Natural killer cell (primary cell): ENCODE measurements at places on chromosomes 7 and 10.

GRCh38 chr7:98943336-98943735 is 65.0 kb downstream of the TRRAP start:
- DNase-seq, result no peak

- no peak for DNase-seq
Measured at GRCh38 chr7:98802781-98803110, 67.1 kb downstream of the TMEM130 start.

- no peak for DNase-seq
Measured at GRCh38 chr7:70104243-70104642, 506.0 kb downstream of the AUTS2 start.

DNA sequence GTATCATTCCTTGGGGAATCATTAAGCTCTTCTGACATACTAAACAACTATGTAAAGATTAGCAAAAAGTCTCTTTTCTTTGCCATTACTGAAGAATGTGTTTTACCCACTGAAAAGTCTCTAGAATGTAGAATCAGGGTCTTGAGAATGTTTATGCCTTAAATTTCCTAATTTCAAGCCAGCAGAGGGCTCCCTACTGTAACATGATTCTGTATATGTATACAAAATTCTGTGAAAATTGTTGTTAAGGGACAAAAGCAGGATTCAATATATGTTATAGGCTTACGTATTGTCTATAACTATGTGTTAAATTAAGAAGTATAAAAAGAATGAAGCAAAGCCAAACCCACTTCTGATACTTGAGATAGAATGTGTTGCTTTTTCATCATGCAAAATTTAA is 296.9 kb upstream of the DGKB start:
- no peak for DNase-seq

DNA sequence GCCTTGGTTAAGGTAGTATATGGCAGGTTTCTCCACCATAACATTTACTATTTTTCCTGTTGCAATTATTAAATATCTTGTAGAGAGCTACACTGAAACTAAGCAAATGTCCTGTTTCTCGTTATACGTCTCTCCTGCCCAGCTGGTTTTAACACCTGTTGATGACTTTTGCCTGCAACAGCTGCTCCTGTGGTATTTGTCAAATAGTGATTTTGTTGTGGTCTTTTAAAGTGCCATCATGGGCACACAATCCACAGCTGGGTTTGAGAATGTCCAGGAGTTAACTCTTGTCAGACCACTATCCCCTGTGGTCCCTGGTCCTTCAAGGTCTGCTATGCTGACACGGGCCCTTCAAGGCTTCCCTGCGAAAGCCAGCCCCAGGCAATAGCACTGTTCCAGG is 24.9 kb upstream of the SEC61G start:
- DNase-seq, result no peak

- DNase-seq, result no peak
Measured at GRCh38 chr10:31939797-31940708, 11.4 kb upstream of the ARHGAP12 start.

DNA sequence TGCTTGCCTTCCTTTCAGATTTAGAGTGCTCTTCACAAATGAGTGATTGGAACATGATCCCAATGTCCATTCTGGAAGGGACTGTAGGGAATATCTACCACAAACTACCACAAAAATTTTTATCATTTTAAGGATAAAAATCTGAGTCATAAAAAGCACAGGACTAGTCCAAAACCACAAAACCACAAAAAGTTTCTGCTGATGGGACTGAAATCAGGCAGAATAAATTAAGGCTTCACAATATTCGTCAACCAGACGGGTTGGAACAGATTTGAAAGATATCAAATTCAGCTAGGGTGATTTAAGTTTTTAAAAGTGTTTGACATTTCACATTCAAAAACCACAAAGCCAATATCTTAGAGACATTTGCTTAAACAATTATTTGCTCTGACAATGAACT is 100.1 kb upstream of the PTN start:
- no peak for DNase-seq

DNA sequence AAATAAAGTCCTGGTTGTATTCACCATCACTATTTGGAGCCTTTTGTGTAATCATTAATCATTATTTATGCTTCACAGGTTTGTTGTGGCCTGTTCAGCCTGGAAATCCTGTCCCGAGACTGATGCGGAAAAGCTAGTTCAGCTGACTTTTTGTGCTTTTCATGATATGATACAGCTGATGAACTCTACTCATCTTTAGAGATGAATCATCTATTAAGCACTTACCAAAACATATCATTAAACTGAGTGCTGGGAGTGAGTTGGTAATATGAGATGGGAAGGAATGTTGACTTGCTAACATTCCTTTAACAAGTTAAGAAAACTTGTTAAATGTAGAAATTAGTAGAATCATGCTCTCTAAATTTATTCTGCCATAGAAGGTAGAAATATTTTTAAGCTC is 53.0 kb downstream of the CROT start:
- no peak for DNase-seq

- DNase-seq, result no peak
Measured at GRCh38 chr10:51683031-51683691, 16.2 kb downstream of the CSTF2T start.

DNA sequence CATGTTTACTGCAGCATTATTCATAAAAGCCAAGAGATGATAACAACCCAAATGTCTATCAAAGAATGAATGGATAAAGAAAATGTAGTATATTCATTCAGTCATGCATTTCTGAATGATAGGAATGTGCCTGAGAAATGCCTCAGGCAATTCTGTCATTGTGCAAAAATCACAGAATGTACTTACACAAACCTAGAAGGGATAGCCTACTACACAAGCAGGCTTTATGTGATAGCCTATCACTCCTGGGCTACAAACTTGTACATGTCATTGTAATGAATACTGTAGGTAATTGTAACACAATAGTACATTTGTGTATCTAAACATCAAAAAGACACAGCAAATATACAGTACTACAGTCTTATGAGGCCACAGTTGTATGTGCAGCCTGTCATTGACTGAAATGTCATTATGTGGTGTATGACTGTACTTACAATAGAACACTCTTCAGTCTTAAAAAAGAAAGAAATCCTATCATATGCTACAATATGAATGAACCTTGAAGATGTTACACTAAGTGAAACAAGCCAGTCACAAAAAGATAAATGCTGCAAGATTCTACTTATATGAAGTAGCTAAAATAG is 141.8 kb upstream of the GPR22 start:
- no peak for DNase-seq

DNA sequence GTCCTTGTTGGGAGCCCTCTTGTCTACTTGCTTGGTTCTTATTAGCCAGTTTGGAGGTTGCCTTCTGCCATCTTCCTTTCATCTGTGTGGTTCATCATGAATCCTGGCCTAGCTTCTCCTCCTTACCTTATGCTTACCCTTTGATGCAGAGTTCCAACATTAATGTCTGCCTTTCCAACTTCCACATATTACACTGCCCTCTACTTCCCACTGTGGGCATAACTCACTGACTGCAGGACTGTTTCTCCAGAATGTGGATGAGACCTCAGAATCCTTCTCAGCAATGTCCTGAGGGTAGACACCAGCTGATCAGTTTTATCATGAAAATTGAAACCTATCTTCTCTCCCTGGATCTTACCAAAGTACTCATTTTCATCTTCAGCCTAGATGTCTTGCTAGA is 491.0 kb downstream of the LRMDA start:
- no peak for DNase-seq

DNA sequence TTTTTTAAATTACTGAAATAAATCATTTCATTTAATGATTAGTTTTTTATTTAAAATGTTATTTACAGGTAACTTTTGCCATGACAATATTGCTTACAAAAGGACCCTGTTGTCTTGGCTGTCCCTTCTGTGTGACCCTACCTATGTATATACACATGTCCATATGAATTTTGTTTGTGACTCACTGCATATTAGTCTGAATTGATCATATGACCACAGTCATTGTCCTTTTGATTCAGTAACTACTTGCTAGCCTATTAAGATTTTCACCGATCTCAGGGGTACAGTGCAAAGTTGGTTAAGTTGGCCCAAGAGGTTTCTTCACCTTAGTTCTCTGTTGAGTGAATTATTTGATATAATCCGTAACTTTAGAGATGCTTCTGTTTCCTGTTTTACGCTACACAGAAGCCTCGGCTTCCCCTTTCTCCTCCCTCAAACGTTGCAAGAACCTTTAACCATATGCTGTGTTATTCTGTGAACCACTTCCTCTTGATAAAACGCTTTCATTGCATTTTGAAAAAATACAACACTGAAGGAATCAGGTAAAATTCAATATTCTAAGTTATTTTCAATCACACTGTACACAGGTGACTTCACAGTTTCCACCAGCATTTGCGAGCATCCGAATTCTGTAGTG is 43.9 kb downstream of the APBB1IP start:
- no peak for DNase-seq

- no peak for DNase-seq
Measured at GRCh38 chr10:124674768-124675222, 69.4 kb downstream of the FAM53B start.

DNA sequence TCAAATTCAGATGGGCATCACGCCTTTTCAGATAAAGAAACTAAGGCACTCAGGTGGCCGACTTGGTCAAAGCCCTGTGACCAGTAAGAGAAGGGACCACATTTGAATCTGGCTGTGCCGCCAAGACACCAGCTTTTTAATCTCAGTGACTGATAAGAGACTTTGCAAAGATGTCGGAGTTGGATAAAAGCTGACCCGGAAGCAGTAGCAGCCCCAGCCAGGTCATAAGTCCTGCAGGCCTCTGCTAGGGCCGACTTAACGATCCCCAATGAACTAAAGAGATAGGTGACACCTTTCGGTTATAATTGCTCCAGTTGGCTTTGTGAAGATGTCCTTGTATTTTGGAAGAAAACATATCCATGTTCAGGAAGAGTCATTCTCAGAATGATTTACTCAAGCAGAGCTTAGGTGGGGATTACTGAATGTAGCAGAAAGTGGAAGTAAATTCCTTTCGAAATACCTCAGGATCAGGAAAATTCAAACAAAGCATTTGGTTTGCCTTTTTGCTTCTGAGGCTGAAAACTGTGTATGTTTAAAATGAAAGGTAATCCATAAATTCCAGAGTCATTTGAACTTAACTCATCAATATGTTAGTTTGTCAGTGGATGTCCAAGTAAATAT is 164.2 kb upstream of the PITRM1 start:
- DNase-seq, result no peak

- no peak for DNase-seq
Measured at GRCh38 chr7:22181663-22182062, 175.3 kb downstream of the RAPGEF5 start.

- DNase-seq, result no peak
Measured at GRCh38 chr7:20858951-20859350, 72.3 kb upstream of the SP8 start.

DNA sequence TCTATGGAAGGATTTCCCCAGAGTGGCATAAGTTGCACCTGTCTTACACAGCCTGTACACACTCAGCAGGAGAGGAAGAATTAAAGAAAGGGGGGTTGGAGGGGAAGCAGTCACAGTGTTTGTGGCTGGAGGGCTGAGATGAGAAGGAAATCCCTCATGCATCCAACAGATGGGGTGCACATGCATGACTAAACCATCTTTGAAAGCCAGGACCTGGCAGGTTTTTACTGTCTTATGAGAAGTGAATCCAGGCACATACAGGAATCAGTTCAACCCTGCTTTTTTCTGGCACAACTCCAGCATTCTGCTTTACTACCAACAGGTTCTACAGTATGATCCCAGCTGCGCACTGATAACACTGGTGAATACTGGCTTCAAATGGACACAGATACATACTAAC is 107.7 kb downstream of the CACNA2D1 start:
- DNase-seq, result no peak

GRCh38 chr7:133910761-133911160 is 216.4 kb upstream of the LRGUK start:
- DNase-seq, result no peak

DNA sequence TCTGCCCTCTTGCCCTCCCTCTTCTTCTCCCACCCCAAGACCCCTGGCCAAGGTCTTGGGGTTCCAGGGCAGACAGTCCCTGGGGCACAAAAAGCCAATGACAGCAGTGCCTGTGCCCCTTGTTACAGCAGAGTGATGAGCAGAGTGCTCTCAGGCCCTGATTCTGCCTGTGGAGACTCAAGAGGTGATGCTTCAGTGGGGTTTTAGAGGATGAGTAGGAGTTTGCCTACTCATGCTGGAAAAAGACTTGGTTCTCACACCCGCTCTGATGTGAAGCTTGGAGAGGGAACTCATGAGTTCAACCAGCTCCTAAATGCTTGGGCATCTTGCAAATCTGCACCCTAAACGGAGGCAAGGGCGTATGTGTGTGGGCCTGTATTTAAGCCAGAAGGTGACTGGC is 58.2 kb downstream of the CAMK2B start:
- no peak for DNase-seq

GRCh38 chr10:70652761-70653657 is 19.3 kb upstream of the ADAMTS14 start:
- peak; percentile 1 for DNase-seq

- no peak for DNase-seq
Measured at GRCh38 chr10:122375679-122376160, 1.2 kb downstream of the PLEKHA1 start.

- peak; percentile 38 for DNase-seq
Measured at GRCh38 chr7:50366311-50366710, 61.8 kb downstream of the IKZF1 start.

- peak; percentile 55 for DNase-seq
Measured at GRCh38 chr10:22631646-22632278, 82.6 kb downstream of the PIP4K2A start.

- DNase-seq, result no peak
Measured at GRCh38 chr7:103640031-103640779, 194.2 kb upstream of the SLC26A5 start.

- DNase-seq, result no peak
Measured at GRCh38 chr10:64346389-64346788, 825.2 kb downstream of the REEP3 start.

GRCh38 chr7:140304191-140304799 is 94.0 kb downstream of the SLC37A3 start:
- peak; percentile 79 for DNase-seq

- no peak for DNase-seq
Measured at GRCh38 chr7:35319606-35320005, 65.7 kb upstream of the TBX20 start.

GRCh38 chr10:28681291-28681763 is 4.0 kb downstream of the BAMBI start:
- no peak for DNase-seq

- DNase-seq, result no peak
Measured at GRCh38 chr10:106931159-106931852, 233.2 kb downstream of the SORCS1 start.

GRCh38 chr10:88291289-88292184 is 291.6 kb downstream of the RNLS start:
- no peak for DNase-seq

- DNase-seq, result no peak
Measured at GRCh38 chr10:124123156-124123555, 29.8 kb upstream of the CHST15 start.
